ENCODE measurements at places on chromosomes 7 and 10. TPM values are rescaled to one million over a fixed set of nuclear protein-coding genes. Genes with fewer than 3 reads are reported as not detected.

The SPDYE11 gene
- not detected for total RNA-seq

The CUBN gene
- total RNA-seq, result 0.45 TPM

The CFAP46 gene
- not detected for total RNA-seq

The TAS2R39 gene
- total RNA-seq, result not detected

The TMEM72 gene
- not detected for total RNA-seq

The CCDC136 gene
- 11.7 TPM for total RNA-seq

The MSS51 gene
- total RNA-seq, result 7.3 TPM

The PLXNA4 gene
- 2.3 TPM for total RNA-seq

The ACHE gene
- total RNA-seq, result not detected

The CDC14C gene
- total RNA-seq, result not detected

The ARHGEF35 gene
- 1.1 TPM for total RNA-seq

The GFRA1 gene
- total RNA-seq, result not detected

The GTPBP4 gene
- total RNA-seq, result 68.6 TPM

The LIPN gene
- not detected for total RNA-seq

The LYZL2 gene
- not detected for total RNA-seq

All from activated T-helper 17 cell treated with anti-CD3 and anti-CD28 coated beads, Interleukin-2, amount 50 U/mL, for 72 hours (primary cell).